ENCODE measurements at places on chromosomes 4 and X. TPM values are rescaled to one million over a fixed set of nuclear protein-coding genes. Genes with fewer than 3 reads are reported as not detected.

Gene ENOX2
- total RNA-seq, result 23.4 TPM

GRCh38 chrX:7801711-7802110 is 41.3 kb upstream of the VCX start:
- H3K4me3 ChIP-seq, result no peak overlapping the region
- no peaks in the 10 kb centered on the region for H3K4me1 ChIP-seq
- no peak for DNase-seq
- H3K27me3 ChIP-seq, result no peaks in the 10 kb centered on the region
- H3K36me3 ChIP-seq, result no peaks in the 10 kb centered on the region
- H3K27ac ChIP-seq, result no peak overlapping the region

GRCh38 chrX:15398874-15399273 is 14.7 kb upstream of the VEGFD start:
- no peak overlapping the region for H3K4me3 ChIP-seq
- no peaks in the 10 kb centered on the region for H3K4me1 ChIP-seq
- no peaks in the 10 kb centered on the region for H3K27me3 ChIP-seq

Gene TSPAN5
- 4.4 TPM for total RNA-seq

GRCh38 chr4:54837576-54838140 is 179.9 kb downstream of the KIT start:
- H3K4me1 ChIP-seq, result no peaks in the 10 kb centered on the region
- H3K27me3 ChIP-seq, result no peaks in the 10 kb centered on the region
- no peak overlapping the region for H3K27ac ChIP-seq
- H3K36me3 ChIP-seq, result no peaks in the 10 kb centered on the region
- H3K4me3 ChIP-seq, result no peak overlapping the region

Gene GABRB1
- not detected for total RNA-seq

Gene HTRA3
- total RNA-seq, result not detected

DNA sequence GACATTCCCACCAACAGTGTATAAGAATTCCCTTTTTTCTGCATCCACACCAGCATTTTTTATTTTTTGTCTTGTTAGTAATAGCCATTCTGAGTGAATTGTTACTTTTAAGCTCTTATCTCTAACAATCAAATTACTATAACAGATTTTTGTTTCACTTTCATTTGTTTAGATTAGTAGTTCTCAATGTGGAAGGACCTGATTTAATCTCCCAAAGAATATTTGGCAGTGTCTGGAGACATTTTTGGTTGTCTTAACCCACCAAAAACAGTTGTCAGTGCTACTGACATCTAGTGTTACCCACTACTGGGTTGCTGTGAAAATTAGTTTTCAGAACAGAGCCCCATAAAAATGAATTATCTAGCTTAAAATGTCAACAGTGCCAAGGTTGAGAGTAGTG is 37.9 kb downstream of the RUFY3 start:
- DNase-seq, result no peak
- H3K36me3 ChIP-seq, result no peaks in the 10 kb centered on the region
- H3K27me3 ChIP-seq, result no peaks in the 10 kb centered on the region

Gene DCTD
- total RNA-seq, result 65.3 TPM

GRCh38 chr4:46820154-46820553 is 88.9 kb downstream of the COX7B2 start:
- H3K36me3 ChIP-seq, result no peaks in the 10 kb centered on the region
- H3K4me1 ChIP-seq, result no peaks in the 10 kb centered on the region
- no peak overlapping the region for H3K4me3 ChIP-seq
- H3K27me3 ChIP-seq, result no peaks in the 10 kb centered on the region
- no peak for DNase-seq
